ENCODE measurements at places on chromosomes 6 and 20. TPM values are rescaled to one million over a fixed set of nuclear protein-coding genes. Genes with fewer than 3 reads are reported as not detected.

Gene WRNIP1
- 51.3 TPM for total RNA-seq

Gene SASH1
- total RNA-seq = 69.7 TPM

Gene RIMS4
- 1.1 TPM for total RNA-seq

Gene OXT
- total RNA-seq = not detected

Gene IL17A
- not detected for total RNA-seq

Data from metanephros (tissue), 2 donors.